Hippocampal formation (tissue), 2 donors: ENCODE measurements at places on chromosomes 11 and 22.

GRCh38 chr22:37498289-37498909 lies 12.2 kb upstream of the MFNG start:
- DNase-seq: no peak

- DNase-seq: no peak
Measured at GRCh38 chr11:60498853-60499252, 6.3 kb downstream of the MS4A12 start.

- no peak for DNase-seq
Measured at GRCh38 chr11:786235-787083, 3.4 kb downstream of the CEND1 start.

DNA sequence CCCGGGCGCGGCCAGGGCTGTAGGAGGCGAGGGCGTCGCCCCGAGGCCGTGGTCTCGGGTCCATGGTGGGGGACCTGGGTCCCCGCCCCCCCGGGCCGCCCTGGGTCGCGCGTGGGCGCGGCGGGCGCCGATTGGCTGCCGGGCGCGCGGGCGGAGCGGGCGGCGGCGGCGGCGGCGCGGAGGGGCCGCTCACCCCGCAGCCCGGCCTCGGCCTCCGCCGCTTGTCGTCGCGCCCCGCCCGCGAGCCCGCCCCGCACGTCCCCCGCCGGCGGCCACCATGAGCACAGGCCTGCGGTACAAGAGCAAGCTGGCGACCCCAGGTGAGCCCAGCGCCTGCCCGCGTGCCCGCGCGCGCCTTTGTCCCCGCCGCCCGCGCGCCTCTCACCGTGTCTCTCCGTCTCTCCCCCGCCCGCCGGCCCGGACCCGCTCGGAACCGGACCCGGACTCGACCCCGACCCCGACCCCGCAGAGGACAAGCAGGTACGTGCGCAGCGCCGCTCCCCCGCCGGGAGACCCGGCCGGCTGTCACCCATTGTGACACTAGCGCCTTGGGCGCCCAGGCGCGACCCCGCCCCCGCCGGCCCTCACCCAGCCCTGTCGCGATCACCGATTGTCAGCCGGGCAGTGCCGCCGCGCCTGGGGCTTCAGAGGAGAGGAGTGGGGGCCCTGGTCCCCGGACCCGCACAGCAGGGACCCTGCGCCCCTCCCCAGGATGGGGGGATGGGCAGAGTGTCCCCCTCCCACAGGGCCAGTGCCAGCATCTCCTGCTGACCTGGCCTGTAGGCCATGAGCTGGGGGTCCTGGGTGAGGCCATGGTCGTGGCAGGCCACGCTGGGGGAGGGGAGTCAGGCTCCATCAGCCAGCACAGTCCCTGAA lies at the start of gene SEPTIN5:
SEPTIN5 (plus strand) TSS at position 192 of the 876 bp plus-strand sequence; CDS start at position 278, 86 bp downstream.
- DNase-seq: no peak

DNA sequence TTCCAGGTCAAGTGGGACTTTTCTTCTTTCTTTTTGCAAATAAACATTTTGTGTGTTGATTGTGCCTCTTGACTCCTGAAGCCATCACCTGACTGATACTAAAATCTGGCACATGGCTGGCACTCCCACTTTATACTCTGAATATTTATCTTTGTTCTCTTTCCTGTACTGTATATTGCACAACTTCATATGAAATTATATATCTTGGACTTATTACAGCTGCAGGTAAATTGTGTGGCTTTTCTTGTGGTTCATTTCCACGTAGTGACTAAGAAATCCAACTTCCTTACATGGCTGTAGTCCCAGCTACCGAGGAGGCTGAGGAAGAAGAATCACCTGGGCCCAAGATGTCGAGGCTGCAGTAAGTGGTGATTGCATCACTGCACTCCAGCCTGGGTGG lies 23.7 kb upstream of the OR5B12 start:
- DNase-seq: no peak

GRCh38 chr22:32544953-32545558 lies 70.4 kb downstream of the FBXO7 start:
- no peak for DNase-seq

GRCh38 chr11:119901657-119902577 lies 172.9 kb upstream of the NECTIN1 start:
- DNase-seq: no peak

DNA sequence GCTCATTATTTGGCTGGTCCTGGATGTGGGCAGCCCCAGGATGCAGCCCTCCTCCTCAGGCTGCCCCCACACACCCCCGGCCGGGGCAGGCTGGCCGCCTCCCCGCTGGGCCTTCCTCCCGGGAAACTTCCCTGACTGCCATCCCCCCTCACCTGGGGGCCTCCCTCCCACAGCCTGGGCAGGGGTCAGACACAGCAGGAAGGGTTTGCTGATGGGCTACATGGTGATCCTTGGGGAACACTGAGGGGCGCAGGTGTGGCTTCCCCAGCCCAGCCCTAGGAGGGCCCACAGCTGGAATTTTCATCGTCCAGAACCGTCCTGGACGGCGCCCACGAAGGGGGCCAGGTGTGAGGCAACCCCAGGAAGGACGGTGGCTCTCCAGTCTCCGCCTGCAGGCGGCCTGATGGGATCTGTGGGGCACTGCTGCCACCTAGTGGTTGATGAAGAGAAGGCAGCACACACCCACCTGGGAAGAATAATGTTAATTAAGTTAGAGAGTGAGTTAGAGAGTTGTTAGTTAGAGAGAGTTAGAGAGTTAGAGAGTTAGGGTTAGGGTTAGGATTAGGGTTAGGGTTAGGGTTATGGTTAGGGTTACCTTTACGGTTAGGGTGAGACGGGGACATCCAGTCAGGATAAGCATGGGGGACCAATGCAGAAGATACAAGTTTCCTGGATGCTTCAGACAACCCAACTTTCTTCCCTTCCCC lies 75.9 kb upstream of the PRR5 start:
- DNase-seq: peak; percentile 11

GRCh38 chr11:76690736-76691135 lies 20.2 kb upstream of the LRRC32 start:
- DNase-seq: no peak

- no peak for DNase-seq
Measured at GRCh38 chr11:6232899-6233298, 1.5 kb downstream of the FHIP1B start.

DNA sequence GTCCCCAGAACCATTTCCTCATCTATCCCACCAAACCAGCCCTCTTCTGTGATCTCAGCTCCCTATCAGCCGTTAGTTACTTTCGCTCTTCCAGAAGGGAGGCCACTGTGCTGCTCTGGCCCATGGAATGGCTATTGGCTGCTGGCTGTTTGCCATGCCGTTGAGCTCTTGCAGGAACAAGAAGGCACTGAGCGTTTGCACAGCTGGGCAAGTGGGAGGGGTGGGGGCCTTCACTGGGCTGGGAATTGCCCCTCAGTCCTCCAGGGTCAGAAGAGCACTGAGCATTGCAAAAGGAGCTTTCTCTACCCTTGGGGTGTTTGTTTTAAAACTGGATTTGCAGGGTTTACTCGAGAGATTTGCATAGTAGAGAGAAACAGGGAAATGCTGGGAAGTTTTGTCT lies 129.0 kb upstream of the PARVA start:
- DNase-seq: peak; percentile 58
